ENCODE measurements at places on chromosomes 1 and 21.

GRCh38 chr1:97907886-97908285 is 12.9 kb downstream of the DPYD start:
- DNase-seq = no peak

DNA sequence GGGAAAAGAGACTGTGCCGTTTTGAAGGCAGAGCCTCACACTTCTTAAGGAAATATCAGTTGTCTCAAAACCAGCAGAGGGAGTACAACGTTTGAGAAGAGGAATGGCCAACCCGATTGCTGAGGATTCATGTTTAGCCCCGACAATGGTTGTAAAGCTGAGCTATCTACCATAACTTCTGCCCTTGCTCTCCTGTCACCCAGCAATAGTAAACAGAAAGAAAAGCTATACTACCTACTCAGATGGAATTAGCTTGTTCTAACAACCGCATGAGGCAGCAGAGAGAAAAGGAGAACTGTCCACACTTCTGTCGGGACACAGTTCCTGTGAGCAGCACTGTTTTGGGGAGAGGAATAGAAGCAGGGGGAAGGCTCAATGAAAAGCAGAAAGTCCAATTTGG is 91.2 kb downstream of the SLC45A1 start:
- DNase-seq = no peak

DNA sequence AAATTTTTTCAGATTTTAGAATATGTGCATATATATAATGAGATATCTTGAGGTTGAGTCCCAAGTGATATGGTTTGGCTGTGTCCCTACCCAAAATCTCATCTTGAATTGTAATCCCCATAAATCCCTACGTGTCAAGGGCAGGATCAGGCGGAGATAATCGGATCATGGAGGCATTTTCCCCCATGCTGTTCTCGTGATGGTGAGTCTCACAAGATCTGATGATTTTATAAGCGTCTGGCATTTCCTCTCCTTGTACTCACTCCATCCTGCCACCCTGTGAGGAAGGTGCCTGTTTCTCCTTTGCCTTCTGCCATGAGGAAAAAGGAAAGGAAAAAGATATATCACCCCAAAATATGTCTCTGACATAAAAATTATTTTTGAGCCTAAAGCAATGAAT is 64.6 kb downstream of the TOR3A start:
- DNase-seq = no peak

- DNase-seq = no peak
Measured at GRCh38 chr1:201329286-201329685, 46.0 kb downstream of the PKP1 start.

GRCh38 chr1:169959686-169960085 is 66.0 kb upstream of the SCYL3 start:
- DNase-seq = no peak

DNA sequence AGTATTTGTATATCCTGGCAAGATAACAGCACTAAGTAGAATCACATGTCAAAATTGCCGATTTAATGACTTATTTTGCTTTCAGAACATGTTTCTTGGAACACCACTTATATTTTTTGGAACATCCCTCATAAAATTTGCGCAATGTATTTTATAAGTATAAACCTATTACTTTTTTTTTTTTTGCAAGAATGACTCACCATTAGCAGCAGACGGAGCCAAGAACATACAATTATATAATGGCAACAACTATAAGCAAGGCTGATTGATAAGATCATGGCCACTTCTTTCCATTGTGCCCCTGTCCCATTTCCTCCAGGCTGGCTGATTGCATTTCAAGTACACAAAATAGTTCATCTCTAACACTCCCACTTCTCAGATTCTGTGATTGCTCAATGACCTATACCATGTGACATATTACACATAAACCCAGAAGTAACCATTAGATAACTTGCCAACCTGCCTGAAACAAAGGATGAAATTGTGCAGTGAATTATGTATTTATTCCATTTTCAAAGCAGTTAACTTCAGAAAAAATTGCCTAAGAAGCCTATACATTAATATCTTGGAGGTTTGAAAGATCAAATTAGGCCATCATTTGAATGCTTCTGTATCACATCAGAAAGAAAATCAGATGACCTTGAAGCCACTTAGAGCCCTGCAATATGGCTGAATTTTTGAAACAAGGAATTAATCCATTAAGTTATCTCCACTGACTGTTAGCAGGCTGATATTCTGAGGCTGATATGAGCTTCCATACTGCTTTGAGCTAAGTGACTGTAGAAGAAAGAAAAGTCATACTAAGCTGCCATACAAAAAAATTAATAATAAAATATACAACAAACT is 77.8 kb upstream of the PRMT6 start:
- no peak for DNase-seq

DNA sequence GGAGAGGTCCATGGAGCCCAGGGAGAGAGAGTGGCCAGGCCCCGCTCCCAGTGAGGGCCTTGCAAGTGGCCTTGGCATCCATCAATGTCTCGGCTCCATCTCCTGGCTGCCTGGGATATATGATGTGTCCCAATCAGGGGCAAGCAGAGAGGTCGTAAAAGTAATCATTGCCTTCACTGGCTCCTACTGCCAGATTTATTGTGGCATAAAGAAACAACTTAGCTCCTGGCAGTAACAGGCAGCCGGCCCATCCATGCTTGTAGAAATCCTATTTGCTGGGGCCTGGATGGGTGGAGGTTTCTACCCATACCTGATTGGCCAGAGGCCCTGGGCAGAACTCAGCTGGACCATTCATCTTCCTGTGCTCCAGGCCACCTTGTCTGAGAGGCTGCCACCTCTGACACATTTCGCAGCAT is 272.6 kb downstream of the MATN1 start:
- no peak for DNase-seq

DNA sequence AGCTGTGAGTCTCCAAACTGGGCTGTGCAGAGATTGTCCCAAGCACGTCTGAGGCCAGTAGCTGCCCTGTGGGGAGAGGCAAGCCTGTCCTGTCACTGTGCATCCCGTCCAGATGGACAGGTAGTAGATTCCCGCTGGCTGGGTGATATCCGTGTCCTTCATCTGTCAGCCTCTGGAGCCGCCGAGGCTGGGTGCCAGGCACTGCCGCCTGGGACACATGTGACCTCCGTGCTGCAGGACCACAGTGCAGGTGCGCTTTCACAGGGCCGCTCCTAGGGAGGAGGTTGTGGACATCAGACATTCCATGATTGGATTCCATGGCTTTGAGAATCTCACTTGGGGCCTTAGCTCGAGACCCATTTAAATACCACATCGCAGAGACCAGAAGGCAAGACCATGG is 4.7 kb downstream of the PDXK start:
- no peak for DNase-seq

DNA sequence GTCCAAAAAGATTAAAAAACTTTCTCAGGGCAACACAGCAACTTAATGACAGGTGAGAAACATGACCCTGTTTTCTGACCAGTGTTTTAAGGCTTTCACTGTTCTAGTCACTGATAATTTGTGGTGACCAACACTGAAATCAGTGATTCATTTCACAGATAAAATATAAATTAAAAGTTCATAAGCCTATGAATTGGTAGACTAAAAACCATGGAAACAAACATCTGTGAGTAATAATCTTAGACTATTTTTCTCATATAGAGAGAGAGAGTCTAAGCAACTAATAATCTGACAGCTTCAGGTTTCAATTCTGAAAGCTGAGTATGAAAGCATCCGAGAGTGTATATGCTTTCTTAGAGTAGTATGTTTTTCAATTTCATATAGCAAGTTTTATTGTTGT is 536.9 kb downstream of the ADGRL2 start:
- no peak for DNase-seq

DNA sequence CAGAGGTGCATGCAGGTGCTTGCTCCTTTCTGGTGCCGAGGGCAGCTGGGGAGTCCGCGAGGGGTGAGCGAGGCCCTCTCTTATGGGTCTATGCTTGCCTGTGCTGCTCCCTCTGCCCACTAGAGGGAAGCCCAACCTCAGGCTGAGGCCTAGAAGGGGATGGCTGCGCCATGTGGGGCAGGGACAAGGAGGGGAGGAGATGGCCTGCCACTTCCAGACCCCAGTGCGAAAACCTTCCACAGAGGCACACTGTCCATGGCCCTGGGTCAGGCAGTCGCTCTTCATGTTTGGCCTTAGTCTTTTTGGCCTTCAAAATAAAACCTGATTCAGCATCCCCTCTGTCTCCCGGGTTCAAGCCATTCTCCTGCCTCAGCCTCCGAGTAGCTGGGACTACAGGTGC is 14.0 kb downstream of the RHBG start:
- DNase-seq = peak; percentile 40

DNA sequence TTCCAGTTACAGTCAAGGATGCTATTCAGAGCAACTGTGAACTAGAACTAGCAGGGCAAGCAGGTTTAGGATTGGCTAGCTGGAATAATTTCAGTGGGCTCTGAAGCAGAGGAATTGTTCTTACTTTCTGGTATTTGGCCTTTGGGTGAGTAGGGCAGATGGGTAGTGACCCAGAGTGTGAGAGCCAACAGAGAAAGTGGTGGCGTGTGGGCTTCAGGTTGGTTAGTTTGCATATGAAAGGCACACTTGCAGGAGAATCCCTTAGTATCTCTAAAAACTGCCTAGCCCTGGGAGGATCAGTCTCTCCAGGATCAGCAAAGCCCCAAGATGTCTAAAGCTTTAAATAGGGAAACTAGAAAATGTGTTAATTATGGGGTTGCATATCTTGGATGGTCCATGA is 67.6 kb upstream of the LRRC8B start:
- DNase-seq = no peak

DNA sequence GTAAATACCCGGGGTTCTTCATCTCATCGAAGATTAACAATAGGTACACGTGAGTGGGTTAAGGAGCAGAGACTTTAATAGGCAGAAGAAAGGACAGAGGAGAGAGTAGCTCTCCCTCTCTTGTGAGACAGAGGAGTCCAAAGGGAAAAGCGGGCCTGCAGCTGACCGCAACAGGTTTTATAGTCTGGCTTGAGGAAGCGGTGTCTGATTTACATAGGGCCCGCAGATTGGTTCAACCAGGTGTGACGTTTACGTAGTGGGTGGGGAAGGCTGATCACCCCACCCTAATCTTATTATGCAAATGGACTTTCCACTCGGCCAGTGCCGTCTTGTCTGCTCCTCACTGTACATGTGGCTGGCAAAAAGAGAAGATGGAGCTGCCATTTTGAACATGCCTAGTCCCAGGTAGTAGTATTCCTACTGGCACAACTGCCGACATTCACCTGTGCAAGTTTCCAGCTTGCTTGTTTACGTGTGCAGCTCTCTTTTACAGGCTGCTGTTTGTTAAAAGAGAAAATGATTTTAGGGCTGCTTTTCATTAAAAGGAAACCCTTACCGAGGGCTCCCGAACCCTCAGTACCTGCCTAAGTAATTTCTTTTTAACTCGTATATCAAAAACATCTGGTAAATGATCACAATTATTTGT is 10.6 kb downstream of the CDC14A start:
- DNase-seq = no peak

GRCh38 chr1:6870571-6870970 is 85.3 kb downstream of the CAMTA1 start:
- DNase-seq = no peak

DNA sequence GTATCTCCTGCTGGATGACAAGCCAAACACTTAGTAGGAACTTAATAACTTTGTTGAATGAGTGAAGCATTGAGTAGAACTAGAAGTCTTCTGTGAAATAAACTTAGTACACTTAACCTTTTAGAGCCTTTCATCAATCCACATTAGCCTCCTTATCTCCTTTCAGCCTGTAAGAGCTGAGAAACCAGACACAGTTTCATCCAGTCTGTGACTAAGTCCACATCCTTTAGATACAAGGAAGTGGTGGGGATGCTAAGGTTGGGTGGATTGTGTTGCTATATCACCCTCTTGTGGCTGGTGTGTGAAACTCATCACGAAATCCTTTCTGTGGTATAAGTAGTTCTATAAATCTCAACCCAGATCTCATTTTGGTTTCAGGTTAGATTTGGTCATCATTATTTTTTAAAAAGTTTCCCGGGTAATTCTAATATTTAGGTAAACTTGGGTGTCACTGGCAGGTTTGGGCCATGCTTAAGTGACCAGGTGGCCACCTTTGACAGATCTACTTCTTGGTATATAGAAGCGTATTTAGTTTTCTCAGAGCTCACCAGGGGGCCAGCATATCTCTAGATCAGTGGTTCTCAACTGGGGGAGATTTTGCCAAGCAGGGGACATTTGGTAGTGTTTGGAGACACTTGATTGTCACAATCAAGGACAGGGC is 27.8 kb upstream of the CD84 start:
- peak; percentile 35 for DNase-seq

DNA sequence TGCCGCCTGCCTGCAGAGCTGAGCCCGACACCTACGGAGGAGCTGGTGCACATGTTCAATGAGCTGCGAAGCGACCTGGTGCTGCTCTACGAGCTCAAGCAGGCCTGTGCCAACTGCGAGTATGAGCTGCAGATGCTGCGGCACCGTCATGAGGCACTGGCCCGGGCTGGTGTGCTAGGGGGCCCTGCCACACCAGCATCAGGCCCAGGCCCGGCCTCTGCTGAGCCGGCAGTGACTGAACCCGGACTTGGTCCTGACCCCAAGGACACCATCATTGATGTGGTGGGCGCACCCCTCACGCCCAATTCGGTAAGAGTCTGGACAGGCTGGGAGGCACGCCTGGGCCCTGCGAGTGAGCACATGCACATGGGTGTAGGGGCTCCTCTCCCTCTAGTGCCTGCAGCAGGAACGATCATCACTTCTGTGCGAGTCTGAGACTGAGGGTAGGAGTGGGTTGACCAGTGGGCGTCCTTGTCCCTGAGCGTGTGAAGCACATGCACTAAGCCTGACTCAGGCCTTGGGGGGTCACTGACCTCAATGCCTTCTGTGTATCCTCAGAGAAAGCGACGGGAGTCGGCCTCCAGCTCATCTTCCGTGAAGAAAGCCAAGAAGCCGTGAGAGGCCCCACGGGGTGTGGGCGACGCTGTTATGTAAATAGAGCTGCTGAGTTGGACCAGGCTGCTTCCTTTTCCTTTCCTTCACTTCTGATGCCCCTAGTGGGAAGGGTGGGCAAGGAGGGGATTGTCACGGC is 6.9 kb downstream of the DMAP1 start:
- DNase-seq = no peak

GRCh38 chr1:4665456-4665855 is 11.0 kb downstream of the AJAP1 start:
- no peak for DNase-seq

DNA sequence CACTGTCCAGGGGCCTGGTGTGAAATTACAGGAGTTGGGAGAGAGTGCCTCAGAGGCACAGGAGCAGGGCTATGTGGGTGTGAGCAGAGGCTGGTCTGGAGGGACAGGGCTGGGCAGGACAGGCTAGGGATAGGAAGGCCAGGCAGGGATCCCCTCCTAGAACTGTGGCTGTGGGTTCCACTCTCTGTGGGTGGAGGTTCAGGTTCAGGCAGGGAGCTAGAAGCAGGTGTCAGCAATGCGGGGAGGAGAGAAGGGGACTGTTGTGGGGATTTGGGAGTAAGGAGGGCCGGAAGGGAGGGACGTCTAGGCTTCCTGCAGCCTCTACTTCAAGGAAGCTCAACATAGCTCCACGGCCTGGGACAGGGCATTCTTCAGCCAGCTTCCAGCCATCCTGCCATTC is 8.3 kb upstream of the GPR61 start:
- no peak for DNase-seq

Data from stimulated activated CD4-positive, alpha-beta T cell treated with anti-CD3 and anti-CD28 coated beads, Interleukin-12 subunit alpha, Interleukin-12 subunit beta, amount 100 ng/mL, for 24 hours (primary cell).